T-helper 2 cell treated with Interferon-gamma antibody and Interleukin-4, amounts not matched to agents 100 ng/mL and 5 ng/mL, for 36 hours (primary cell): ENCODE measurements at places on chromosomes 3 and 15. TPM values are rescaled to one million over a fixed set of nuclear protein-coding genes. Genes with fewer than 3 reads are reported as not detected.

Gene PCSK6
- total RNA-seq = 2.6 and 3.3 TPM in 2 replicates

Gene GCSAM
- 2.3 and 2.8 TPM in 2 replicates for total RNA-seq

Gene GPR62
- total RNA-seq = not detected in 2 replicates

Gene HIGD1A
- 67.0 and 70.5 TPM in 2 replicates for total RNA-seq

Gene CDHR4
- total RNA-seq = not detected in 2 replicates

Gene TNIK
- total RNA-seq = 71.2 and 73.1 TPM in 2 replicates

Gene CLDN11
- total RNA-seq = not detected in 2 replicates

Gene LRRC31
- not detected in 2 replicates for total RNA-seq

Gene SHF
- total RNA-seq = 1.5 and 1.6 TPM in 2 replicates

Gene SCAANT1
- not detected in 2 replicates for total RNA-seq

Gene SLC35G2
- total RNA-seq = 0.34 and 0.48 TPM in 2 replicates

Gene GOLGA6A
- not detected in 2 replicates for total RNA-seq

Gene JAGN1
- total RNA-seq = 23.5 and 25.3 TPM in 2 replicates

Gene LAMB2
- not detected in 2 replicates for total RNA-seq

Gene COX17
- 47.2 and 50.3 TPM in 2 replicates for total RNA-seq

Gene ATP10A
- total RNA-seq = 55.7 and 60.2 TPM in 2 replicates

Gene LTF
- not detected in 2 replicates for total RNA-seq

Gene CYP8B1
- not detected in 2 replicates for total RNA-seq

Gene UBXN7
- total RNA-seq = 47.9 and 49.7 TPM in 2 replicates

Gene KLHL18
- total RNA-seq = 27.3 and 29.3 TPM in 2 replicates

Gene ZBTB38
- total RNA-seq = 15.9 and 19.7 TPM in 2 replicates

Gene ISG20
- total RNA-seq = 65.6 and 71.3 TPM in 2 replicates

Gene TLR9
- 0.25 TPM in 1 of 2 replicates, not detected in the other for total RNA-seq

Gene TRH
- total RNA-seq = not detected in 2 replicates

Gene TRPM1
- total RNA-seq = not detected in 2 replicates

Gene ATP13A5
- total RNA-seq = not detected in 2 replicates

Gene PRICKLE2
- not detected in 2 replicates for total RNA-seq

Gene TMC3
- not detected in 2 replicates for total RNA-seq

Gene EPHB1
- 0.43 and 0.66 TPM in 2 replicates for total RNA-seq

Gene CD96
- total RNA-seq = 223 and 241 TPM in 2 replicates

Gene ZNF80
- 0.86 and 1.00 TPM in 2 replicates for total RNA-seq

Gene XCR1
- 0.05 TPM in 1 of 2 replicates, not detected in the other for total RNA-seq

Gene GLT8D1
- 36.9 and 40.2 TPM in 2 replicates for total RNA-seq

Gene MAPKAPK3
- 157 and 159 TPM in 2 replicates for total RNA-seq

Gene TMIE
- total RNA-seq = 0.23 TPM in 1 of 2 replicates, not detected in the other

Gene TMCO5A
- total RNA-seq = not detected in 2 replicates

Gene GABRA5
- not detected in 2 replicates for total RNA-seq

Gene PARP16
- total RNA-seq = 14.7 and 15.2 TPM in 2 replicates

Gene CNBP
- total RNA-seq = 328 and 338 TPM in 2 replicates
